Fibroblast of lung (primary cell): ENCODE measurements at places on chromosomes 11 and 22.

GRCh38 chr22:19663286-19663815 is 51.0 kb upstream of the SEPTIN5 start:
- DNase-seq, result peak; percentile 92

GRCh38 chr22:34776817-34777216 is 289.1 kb upstream of the ISX start:
- DNase-seq, result no peak

DNA sequence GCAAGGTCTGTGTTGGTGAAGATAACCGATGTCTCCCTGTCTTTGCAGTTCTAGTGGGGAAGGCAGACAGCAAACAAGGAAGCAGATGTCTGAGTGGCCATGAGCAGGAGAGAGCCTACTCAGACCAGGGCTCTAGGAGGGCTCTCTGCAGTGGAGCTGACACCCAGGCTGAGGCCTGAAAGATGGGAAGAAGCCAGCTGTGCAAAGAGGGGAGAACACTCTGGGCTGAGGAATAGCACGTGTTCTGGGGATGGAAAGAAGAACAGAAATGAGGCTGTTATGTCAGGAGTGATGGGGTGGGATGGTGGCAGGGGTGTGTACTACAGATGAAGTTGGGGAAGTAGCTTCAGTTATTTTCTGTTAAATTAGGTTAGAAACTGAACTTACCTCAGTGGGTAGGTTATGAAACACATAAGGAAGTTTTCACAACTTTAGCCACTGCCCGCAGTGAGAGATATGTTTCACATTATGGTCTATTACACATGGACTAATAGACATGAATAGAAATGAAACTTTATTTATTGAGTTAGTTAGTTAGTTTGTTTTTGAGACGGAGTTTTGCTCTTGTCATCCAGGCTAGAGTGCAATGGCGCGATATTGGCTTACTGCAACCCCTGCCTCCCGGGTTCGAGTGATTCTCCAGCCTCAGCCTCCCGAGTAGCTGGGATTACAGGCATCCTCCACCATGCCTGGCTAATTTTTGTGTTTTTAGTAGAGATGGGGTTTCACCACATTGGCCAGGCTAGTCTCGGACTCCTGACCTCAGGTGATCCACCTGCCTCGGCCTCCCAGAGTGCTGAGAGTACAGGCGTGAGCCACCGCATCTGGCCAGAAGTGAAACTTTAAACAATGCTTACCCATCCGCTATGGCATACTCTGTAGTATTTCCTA is 7.8 kb downstream of the DCPS start:
- DNase-seq, result no peak

DNA sequence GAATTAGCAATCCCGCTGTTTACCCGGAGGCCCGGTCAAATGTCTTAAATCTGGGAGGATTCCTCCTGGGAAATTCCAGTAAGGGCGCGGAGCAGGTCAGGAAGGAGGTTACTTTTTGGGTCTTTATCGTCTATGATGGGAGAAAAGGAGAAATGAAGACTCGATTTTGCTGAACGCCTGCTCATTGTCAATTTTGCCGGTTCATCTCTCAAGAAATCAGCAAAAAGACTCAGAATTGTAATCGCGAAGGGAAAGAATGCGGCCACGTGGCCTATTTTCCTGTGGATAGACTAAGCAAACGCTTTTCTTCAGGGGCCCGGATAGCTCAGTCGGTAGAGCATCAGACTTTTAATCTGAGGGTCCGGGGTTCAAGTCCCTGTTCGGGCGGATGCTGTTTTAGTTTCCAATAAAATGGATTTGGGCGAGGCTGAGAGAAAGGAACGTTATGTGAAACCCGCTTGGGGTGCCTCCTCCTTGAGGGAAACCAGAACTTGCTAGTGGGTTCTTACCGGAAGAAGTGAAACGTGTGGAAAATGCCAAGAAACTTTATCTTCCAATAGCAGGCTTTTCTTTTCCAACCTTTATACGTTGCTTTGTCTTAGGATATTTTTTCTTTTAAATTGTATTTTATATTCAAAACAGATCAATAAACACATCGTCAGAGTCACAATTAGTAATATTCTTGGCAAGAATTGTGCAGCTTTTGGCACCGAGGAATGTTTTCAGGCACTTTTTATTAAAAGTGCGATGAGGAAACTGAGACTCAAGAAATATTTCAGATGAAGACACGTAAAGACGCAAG is 45.0 kb downstream of the OR4D9 start:
- DNase-seq, result peak; percentile 89

DNA sequence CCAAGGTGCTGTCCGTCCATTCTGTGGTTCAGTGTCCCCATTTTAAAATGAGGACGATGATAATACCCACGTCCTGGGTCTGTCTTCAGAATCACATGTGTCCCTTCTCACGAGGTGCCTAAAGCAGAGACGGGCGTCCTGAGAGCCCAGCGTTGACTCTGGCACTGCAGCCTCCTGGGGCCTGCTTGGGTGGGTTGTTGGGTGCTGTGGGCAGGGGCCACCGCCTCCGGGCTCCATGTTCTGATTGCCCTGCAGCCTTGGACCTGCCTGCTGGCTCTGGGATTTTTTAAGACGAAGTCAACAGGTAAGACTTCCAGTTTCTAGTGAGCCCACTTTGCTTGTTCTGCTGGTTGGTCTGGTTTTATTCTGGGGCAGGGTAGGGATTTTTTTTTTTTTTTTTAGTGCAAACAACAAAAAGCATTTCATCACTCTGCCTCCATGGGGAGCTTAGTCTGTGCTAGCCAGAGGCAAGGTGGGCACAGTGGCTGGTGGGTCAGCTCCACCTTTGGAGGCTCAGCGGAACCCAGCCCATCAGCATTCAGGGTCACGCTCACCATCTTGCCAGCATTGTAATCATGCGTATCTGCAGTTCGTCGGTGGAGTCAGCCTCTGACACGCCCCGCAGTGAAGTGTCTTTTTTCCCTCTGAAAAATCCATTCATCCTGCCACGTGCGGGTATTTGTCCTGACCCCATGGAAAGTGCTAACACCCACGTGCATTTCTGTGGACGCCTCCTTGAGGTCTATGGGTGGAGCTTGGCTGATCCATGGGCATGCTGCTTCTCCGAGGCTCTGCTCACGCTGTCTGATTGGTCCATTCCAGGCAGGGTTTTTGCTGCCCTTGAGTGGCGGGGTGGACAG is 28.3 kb downstream of the NADSYN1 start:
- DNase-seq, result no peak
